ENCODE measurements at places on chromosomes 3 and 15.
A peak's percentile ranks its signal among the peaks of the same experiment; 100 is the strongest.

DNA sequence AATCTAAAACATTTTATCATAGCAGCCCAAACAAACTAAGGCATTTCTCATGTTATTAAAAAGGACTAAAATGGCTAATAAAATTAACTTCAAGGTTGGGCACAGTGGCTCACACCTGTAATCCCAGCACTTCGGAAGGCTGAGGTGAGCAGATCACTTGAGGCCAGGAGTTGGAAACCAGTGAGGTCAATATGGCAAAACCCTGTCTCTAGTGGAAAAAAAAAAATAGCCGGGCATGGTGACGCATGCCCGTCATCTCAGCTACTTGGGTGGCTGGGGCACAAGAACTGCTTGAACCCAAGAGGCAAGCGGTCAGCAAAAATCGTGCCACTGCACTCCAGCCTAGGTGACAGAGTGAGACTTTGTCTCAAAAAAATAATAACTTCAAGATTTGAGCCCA is 110.2 kb downstream of the NR2E3 start:
- no peak for DNase-seq

GRCh38 chr3:26058901-26059321 is 269.0 kb downstream of the OXSM start:
- DNase-seq: no peak

- peak; percentile 59 for DNase-seq
Observed at GRCh38 chr15:95302206-95302605, 1028.3 kb upstream of the NR2F2 start.

DNA sequence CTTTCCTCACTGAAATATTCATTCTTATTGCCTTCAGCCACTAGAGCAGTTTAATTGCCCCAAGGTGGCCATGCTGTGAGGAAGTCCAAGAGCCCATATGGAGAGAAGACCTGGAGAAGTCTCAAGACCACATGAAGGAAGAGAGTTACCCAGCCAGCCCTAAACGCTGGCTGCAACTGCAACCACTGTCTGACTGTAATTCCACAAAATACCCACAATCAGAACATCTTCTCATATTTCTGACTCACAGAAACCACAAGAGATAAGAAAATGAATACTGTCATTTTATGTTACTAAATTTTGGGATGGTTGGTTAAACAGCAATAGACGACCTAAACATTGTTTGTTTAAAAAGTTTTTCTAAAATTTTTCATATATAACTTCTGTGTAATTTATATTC is 14.7 kb upstream of the SST start:
- peak; percentile 31 for DNase-seq
